Stimulated activated CD4-positive, alpha-beta T cell treated with anti-CD3 and anti-CD28 coated beads, TNF-alpha, amount 100 ng/mL, for 48 hours (primary cell): ENCODE measurements at places on chromosomes 13 and 19.

DNA sequence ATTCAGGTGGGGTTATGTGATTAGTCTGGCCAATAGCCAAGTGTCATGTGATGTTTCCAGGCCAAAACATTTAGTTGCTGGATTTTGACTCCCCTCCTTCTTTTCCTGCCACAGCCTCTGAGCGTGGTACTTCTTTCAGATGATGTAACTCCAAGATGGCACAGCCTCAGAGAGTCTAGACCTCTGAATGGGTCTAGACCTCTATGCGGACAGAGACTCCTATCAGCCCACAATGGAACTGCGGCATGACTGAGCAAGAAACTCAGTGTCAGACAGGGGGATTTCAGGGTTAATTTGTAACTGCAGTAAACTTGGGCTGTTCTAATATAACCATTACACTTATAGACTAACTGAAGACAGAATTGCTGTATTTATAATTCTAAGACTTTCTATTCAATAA, 42.6 kb upstream of the ZDHHC20 start:
- no peak for DNase-seq

- no peak for DNase-seq
These were observed 11.9 kb downstream of the CILP2 start for GRCh38 chr19:19549804-19550464.

DNA sequence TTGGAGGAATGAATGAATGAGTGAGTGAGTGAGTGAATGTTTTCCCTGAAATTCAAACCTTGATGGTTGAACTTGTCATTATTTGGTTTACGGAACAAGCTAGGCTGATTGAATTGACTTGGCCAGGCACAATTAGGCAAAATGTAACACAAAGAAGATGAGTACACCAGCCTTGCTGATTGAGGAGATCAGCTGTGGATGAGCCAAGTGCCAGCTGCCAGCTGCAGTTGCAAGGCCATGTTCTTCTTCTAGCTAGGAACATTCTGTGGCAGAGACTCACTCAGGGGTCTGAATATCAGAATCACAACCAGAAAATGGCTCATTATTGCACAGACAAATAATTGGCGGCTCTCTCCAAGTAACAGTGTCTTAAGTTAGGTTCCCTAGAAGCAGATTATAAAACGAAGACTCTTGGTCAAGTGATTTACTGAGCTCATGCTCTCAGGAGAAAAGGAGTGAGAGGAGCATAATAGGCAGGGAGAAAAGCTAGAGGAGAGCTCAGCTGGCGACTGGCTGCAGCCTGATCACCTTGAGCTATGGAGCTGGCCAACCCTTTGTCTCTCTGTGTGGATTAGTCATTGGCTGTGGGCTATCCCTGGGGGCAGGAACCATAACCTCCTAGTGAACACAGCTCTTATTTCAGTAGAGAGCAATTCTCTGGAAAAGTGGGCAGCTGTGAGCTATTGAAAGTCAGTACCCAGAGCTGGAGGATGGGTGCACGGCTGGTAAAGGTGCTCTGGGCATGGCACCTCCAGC, 225.3 kb upstream of the SERP2 start:
- DNase-seq: no peak

- no peak for DNase-seq
These were observed 818.9 kb downstream of the OLFM4 start for GRCh38 chr13:53847502-53847901.

GRCh38 chr19:46602392-46603194, 1.5 kb downstream of the CALM3 start:
- no peak for DNase-seq
